HuH-7.5 (cell line): ENCODE measurements at places on chromosomes 1 and 21.

DNA sequence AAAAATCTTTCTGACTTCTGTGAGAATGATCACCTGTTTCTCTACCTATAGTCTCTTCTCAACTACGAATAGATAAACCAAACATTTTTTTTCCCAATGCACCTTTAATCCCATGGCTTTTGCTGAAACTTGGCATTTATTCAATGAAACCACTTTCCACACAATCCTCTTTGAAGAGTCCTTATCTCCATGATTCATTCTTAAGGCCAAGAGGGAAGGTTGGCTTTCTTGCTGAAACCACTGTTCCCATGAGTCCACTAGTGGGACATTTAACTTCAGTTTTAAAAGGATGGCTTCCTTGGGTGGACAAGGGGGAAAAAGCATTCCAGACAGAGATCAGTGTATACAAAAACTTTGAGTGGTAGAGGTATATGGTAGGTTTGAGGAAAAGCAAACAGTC lies 73.6 kb downstream of the CRB1 start:
- no peak for DNase-seq

- no peak for DNase-seq
Observed at GRCh38 chr21:24948186-24948585, 659.1 kb downstream of the MRPL39 start.

- no peak for DNase-seq
Observed at GRCh38 chr1:230948301-230948700, 30.4 kb downstream of the TTC13 start.

- DNase-seq, result no peak
Observed at GRCh38 chr1:217191441-217191840, 439.4 kb downstream of the GPATCH2 start.

DNA sequence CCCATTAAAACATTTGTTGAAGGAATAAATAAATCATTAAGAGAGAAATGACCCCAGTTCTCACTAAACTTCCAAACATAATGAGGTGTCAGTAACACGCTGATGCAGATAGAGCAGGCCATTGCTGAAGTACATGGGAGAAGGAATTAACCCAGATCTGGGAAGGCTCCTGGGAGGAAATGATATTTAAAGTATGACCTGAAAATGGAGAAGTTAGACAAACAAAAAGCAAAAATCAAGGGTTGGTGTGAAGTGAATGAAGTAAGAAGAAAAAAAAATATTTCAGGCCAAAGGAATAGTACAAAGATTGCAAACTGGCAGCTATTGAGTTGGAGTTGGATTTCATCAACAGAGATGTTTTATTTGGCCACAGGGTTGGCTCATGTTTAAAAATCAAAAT lies 71.4 kb downstream of the RGS2 start:
- no peak for DNase-seq

GRCh38 chr1:98766255-98766654 lies 104.7 kb downstream of the SNX7 start:
- DNase-seq, result no peak

DNA sequence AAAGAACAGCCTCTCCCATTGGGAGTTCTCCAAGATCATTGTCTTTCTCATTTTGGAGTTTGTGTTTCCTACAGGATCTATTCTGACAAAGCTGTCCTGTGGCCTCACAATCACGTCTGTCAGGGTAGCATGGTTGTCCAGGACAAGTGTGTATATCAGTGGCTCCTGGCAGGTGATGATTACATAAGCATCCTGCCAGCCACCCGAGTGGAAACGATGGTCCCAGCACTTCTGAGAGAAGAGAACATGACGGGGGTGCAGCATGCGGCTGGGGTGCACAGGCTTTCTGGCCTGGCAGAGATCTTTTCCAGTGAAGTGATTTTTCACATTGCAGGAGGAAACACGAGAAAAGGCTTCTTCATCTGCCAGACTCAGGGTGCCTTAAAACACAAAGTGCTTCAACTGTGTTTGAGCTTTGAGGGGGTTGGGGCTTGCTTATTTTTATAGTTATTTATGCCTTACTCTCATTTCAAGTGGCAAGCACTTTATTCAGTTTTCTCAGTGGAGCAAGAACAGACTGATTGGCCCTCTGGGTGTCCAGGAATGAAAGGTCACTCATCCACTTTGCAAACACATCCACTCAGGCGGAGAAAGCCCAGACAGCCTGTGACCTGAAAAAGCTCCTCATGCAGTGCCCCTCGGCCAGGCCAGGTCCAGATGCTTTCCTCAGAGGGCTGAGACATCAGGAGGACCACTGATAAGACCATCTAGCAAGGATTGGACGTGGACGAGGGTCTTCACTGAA lies 186.0 kb downstream of the DUSP10 start:
- no peak for DNase-seq

- DNase-seq, result peak; percentile 60
Observed at GRCh38 chr1:230917284-230918135, 49.2 kb upstream of the C1orf198 start.

GRCh38 chr1:5597171-5597850 lies 394.9 kb downstream of the NPHP4 start:
- DNase-seq, result no peak

DNA sequence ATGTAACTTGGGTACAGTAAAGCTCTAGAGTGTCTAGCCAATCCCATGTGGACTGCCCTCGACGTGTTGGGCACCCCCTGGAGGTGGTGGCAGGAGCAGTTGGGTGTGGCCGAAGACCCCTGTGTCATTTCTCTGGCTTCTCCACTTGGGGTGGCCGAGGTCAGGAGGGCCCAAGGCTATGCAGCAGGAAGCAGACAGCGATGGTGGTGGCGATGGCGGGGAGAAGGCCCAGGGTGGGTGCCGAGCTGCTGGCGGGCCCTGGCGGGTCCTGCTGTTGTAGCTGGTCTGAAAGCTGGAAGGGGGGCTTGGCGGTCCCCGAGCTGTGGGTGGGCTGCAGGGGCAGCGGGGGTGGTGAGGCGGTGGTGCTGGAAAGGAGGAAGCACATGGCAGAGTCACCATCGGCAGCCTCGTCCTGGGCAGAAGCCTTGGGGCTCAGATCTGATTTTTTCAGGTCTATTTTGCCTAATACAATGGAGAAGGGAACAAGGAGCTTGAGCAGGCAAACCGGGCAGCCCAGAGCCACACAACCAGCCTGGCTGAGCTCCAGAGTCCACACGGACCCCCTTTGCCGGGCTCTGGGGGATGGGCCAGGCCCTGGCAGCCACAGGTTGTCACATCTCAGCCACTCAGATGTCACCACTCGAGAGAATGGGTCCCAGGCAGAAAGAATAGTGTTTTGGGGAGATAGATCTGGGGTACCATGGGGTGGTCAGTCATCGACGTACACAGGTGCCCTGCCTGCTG lies 231.3 kb downstream of the TRABD2B start:
- DNase-seq, result no peak

DNA sequence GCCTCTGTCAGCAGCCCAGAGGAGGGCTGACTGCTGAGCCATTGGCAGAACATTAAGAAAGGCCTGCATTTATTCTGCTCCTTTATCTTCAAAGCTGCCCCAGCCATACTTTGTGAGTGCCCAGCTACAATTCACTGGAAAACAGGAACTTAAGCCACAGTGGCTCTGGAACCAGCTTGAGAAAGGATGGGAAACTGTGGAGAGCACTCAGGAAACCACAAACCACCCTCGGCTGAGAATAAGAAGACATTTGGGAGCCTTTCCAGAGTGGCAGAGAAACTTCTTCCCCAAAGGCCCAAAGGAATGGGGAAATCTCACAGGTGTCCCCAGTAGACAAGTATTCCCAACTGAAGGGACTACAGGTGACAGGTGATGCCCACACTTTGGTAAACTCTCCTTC lies 1.8 kb downstream of the LAMB3 start:
- no peak for DNase-seq

DNA sequence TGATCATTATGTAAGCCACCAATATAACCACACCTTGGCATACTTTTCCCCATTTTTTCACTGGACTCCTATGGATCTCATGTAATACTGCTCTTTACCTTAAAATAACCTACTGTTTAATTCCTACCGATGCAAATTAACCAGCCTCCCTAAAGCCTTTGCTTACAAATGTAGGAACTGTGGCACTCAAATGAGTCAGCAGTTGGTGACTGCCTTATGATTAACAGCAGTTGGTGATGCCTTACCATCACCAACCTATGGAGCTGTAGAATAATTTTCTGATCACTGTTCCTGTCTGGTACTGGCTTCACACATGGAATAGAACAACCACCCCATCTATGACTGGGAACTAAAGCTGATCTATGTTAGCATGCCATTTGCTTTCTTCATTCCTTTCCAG lies 7.8 kb upstream of the NUDT17 start:
- no peak for DNase-seq

- no peak for DNase-seq
Observed at GRCh38 chr1:69638673-69639072, 71.0 kb downstream of the LRRC7 start.

GRCh38 chr1:223731133-223731770 lies 18.9 kb downstream of the CAPN2 start:
- no peak for DNase-seq

DNA sequence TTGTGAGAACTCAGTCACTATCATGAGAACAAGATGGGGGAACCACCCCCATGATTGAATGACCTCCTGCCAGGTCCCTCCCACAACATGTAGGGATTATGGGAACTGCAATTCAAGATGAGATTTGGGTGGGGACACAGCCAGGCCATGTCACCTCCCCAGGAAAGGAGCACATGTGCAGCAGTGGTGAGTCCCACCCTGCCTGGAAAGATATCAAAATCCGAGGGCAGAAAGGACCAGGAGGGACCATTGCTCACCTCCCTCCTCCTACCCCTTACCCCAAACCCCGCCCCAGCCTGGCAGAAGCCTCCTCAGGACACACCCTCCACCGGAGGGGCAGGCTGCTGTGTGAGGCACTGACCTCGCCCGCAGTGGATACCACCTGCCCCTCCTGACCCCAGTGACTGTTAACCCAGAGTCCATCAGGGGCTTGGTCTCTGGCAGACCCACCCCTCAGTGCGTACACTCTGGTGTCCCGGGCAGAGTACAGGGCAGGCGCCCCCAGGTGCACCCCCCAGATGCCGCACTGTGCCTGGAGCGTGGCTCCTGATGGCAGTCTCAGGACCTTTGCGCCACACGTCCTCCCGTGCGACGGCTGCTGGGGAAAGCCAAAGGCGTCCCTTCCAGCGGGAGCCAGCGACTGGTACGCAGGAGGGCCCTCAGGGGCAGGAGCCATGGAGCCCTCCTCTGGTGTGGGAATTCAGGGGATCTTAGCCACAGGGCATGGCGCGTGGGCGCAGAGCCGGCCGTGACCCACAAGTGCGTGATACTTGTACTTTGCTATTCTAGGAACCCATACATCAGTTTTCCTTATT lies 20.9 kb downstream of the PDXK start:
- no peak for DNase-seq

DNA sequence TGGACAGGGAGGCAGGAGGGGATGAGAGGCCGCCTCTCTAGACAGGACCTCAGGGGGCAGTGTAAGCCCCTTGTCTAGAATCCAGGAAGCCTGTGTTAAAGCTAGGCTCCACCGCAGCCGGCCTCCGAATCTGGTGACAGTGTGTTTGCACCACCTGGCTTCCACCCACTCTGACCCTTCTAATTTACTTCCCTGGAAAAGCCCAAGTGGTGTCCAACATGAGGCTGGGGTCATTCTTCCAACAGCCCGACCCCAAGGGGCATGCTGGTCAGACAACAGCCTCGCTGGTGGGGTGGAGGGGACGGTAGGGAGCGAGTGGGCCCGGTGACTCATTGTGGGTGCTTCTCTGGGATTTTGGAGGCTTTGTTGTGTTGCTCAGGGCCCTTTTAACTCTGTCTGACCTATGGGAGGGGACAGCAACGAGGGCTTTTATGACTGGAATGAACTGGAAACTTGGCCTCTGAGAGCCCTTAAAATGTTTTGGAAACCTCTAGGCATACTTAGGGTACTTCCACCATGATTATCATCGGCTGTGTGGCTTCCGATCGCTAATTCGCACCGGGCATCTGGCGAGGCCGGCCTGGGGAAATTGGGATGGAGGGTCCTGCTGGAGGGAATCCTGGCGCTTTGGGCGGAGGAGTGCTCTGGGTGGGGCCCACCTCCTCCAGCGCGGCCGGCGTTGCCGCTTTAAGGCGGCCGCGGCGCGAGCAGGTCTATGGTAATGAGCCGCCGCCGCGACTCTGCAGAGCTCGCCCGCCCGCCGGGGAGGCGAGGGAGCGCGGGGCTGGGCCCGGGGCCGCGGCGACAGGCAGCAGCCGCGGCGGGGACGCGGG lies at the start of gene CELSR2:
Gene CELSR2 (plus strand): TSS at position 743 of the 833 bp plus-strand sequence. CDS start 541 bp downstream, outside the sequence.
- peak; percentile 77 for DNase-seq
